ENCODE measurements at places on chromosomes 4 and X. TPM values are rescaled to one million over a fixed set of nuclear protein-coding genes. Genes with fewer than 3 reads are reported as not detected.

Gene BANK1
- total RNA-seq: 0.81 TPM

Gene ITGB1BP2
- 1.1 TPM for total RNA-seq

Gene TEX13B
- not detected for total RNA-seq

Gene HMGN5
- 2.3 TPM for total RNA-seq

Gene AFM
- not detected for total RNA-seq

Gene RRH
- total RNA-seq: 0.10 TPM

Gene CT83
- not detected for total RNA-seq

Gene RPS3A
- total RNA-seq: 1,770 TPM

Gene CT47C1
- not detected for total RNA-seq

Gene EVC
- 10.6 TPM for total RNA-seq

Gene ZIC3
- not detected for total RNA-seq

Gene CLDN22
- not detected for total RNA-seq

Gene TMPRSS11F
- total RNA-seq: not detected

Gene RTL5
- total RNA-seq: 2.9 TPM

Gene RASSF6
- total RNA-seq: 0.80 TPM

Gene CHIC1
- total RNA-seq: 4.5 TPM

Gene CXCL8
- total RNA-seq: 10.4 TPM

Gene GAGE12F
- total RNA-seq: not detected

Gene SLITRK4
- total RNA-seq: not detected

Gene C4orf17
- not detected for total RNA-seq

Gene CHM
- total RNA-seq: 7.8 TPM

Gene PCDH18
- not detected for total RNA-seq

Gene ADGRL3
- 0.05 TPM for total RNA-seq

Gene RHOXF1
- total RNA-seq: not detected

Gene MAGEC3
- total RNA-seq: not detected

Gene DDIT4L
- 0.21 TPM for total RNA-seq

Gene AMBN
- not detected for total RNA-seq

Gene CACNA1F
- not detected for total RNA-seq

Gene MAGEB2
- total RNA-seq: not detected

Gene PDZD4
- 2.9 TPM for total RNA-seq

Gene ETDB
- total RNA-seq: not detected

Gene BEX5
- not detected for total RNA-seq
